ENCODE measurements at places on chromosomes 12 and 14. TPM values are rescaled to one million over a fixed set of nuclear protein-coding genes. Genes with fewer than 3 reads are reported as not detected.

The MYF5 gene
- not detected for total RNA-seq

The LRTM2 gene
- total RNA-seq = not detected

The KRT6C gene
- not detected for total RNA-seq

The AQP6 gene
- 0.20 TPM for total RNA-seq

The KRT73 gene
- not detected for total RNA-seq

The CLEC1B gene
- total RNA-seq = not detected

- no peak for DNase-seq
These were observed 50.1 kb downstream of the SLC25A21 start for GRCh38 chr14:37122288-37122687.

DNA sequence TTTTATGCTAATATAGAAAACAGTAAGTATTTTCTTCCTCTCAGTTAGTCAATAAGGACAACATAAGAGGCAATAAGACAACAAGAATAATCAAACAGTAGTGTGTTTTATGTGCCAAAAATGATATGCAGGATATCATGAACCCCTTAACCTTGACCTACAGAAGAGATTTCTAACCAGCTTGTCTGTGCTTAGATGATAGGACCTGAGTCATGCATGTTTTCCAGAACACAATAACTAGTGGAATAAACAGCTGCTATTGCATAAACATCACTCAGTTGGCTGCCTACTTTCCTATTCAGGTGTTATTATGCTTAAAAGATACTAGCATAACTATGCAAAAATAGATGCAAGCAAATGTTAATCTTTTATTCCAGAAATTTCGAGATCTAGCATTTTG, 282.5 kb downstream of the PRKD1 start:
- DNase-seq = no peak

DNA sequence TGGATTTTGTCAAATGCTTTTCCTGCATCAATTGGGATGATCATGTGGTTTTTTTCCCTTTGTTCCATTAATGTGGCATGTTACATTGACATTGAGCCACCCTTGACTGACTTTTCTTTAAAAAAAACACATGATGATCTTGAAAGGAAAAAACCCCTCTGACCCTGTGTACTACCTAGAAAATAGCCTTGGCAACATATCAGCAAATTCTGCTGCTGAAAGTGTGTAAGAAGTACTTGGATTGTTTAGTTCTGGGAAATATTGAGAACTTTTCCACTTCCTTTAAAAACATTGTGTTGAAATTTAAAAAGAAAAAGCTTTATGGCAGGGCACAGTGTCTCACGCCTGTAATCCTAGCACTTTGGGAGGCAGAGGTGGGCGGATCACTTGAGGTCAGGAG, 20.7 kb downstream of the ACACB start:
- no peak for DNase-seq

DNA sequence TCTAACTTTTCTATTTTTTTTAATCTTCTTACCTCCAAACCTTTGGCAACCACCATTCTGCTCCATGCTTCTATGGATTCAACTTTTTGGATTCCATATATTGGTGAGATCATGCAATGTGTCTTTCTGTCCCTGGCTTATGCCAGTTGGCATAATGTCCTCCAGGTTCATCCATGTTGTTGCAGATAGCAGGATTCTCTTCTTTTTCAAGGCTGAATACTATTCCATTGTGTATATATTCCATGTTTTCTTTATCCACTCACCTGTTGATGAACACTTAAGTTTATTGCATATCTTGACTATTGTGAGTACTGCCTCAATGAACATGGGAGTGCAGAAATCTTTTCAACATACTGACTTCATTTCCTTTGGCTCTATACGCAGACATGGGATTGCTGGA, 21.2 kb upstream of the SLC38A4 start:
- no peak for DNase-seq

DNA sequence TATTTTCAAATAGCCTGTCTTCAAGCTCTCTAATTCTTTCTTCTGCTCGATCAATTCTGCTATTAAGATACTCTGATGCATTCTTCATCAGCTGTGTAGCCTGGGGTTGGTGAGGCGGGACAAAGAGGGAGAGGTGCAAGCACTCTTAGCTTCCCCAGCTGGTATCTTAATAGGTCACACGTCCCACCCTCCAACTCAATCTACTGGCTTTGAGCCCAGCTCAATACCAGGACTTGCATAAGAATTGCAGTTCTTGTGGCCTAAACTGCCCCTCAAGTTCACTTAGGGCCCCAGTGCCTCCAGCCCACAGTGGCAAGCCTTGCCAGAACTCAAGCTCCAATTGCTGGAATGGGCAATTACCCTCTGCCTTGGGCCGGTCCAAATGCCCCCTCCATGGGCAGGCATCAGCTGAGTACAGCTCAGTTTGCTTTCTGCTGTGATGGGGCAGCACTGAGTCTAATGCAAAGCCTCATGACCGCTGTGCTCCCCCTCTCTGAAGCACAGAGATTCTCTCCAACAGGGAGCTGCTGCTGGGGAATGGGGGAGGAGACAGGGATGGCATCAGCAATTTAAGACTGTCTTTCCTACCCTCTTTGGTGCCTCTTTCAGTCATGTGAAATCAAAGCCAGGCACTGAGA, 5.6 kb upstream of the SPATA7 start:
- peak; percentile 53 for DNase-seq

GRCh38 chr12:1593174-1594005, 991 bp downstream of the FBXL14 start:
- DNase-seq = peak; percentile 87

DNA sequence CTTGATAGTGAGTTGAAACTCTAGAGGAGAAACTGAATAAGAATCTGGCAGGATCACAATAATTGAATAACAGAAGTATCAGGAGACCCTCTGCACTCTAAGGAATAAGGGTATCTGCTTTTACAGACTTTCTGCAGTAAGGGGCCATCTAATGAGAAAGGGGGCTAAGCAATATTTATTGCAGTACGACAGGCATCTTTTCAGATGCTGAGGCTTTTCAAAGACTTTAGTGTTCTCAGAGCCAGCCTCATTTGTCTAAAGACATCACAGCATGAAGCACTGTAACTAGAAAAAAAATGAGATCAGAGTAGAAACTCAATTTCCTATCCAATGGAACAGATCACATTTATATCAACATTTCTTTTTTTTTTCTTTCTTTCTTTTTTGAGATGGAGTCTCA, 22.2 kb downstream of the PPTC7 start:
- DNase-seq = no peak

DNA sequence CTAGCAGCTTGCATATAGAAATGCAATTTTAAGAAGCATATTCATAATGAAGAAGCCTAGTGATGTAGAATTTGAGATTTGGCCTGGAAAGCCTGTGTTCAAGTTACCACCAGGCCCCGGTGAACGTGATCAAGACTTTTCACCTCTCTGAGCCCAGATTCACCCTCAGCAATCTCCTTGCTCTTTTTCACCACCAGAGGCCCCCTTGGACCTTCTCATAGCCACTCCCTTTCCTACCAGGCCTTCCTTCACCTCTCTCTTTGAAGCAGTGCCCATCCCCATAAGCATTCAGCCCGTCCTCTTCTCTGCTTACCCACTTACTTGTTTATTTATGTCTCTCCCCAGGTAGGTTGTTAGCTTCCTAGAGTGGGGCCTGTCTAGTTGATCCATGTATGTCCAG, 1280.9 kb downstream of the AACS start:
- no peak for DNase-seq

- no peak for DNase-seq
These were observed 1.9 kb downstream of the TTLL5 start for GRCh38 chr14:75662966-75663365.

- peak; percentile 65 for DNase-seq
These were observed 19.0 kb upstream of the TCL1B start for GRCh38 chr14:95667249-95667693.

DNA sequence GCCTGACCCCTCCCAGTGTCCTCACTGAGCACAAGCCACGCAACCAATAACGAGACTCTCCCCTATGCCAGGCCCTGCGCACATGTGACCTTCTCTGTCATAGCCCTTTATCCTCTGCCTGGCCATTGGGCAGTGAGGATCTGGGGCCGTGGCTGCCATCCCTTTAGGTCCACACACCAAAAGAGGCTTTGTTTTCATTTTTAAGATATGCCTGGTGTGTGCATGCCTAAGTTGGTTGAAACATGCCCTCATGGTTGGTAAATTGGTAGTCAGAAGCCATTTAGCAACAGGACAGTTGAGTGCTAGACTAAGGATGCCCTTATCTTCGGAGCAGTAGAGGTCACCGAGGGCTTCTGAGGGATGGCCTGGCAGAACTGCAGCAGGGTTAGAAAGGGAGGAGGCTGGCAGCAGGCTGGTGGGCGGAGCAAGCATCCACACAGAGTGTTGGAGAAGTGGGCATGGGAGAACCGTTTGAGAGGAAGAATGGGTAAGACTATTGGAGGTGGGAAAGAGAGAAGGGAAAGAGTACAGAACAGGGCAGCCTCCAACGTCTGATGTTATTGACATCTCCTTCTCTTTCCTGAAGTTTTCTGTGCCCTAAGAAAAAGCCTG, 75.1 kb downstream of the SLC24A4 start:
- DNase-seq = no peak

DNA sequence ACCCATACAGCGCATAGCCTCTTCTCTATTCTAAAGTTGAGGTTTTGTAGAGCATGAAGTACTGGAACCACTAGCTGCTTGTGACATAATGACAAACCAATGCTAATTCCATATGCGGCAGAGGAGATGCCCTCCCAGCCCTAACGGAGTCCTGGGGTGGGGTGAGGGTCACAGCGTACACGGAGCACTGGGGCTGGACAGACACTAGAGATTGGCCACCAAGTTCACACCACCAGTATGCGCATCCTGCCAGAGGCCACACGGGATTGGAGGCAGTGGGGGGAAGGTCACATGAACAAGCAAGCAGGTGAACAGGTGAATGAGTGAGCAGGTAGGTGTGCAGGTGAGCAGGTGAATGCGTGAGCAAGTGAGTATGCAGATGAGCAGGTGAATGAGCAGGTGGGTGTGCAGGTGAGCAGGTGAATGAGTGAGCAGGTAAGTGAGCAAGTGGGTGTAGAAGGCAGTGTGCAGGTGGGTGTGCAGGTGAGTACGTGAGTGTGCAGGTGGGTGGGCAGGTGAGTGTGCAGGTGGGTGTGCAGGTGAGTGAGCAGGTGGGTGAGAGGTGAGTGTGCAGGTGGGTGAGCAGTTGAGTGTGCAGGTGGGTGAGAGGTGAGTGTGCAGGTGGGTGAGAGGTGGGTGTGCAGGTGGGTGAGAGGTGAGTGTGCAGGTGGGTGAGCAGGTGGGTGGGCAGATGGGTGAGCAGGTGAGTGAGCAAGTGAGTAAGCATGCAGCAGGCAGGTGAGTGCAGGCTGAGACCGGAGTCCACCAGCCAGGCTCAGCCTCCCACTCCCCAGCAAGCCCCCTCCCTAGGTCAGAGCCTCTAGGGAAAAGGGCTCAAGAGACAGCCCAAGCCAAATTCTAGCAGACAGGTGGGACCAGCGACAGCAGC, 52.7 kb downstream of the CCDC85C start:
- no peak for DNase-seq

GRCh38 chr12:94864987-94865386, 138.5 kb downstream of the NDUFA12 start:
- no peak for DNase-seq

DNA sequence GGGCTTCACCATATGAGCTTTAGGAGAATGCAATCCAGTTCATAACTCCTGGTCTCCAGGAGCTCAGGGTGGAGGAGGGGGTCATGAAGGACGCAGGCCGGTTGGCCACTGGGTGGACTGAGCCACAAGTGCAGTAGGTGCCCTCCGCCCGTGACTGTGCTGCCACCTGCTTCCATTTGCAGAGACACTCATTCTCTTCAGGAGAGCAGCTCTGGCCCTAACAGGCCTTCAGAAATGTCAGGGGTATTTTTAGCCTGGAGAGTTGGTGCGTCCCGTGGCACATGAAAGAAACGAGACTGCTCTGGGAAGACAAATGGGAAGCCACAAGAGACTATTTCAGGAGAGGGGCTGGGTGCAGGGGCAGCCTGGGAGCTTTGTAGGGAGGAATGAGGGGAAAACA, 74.6 kb upstream of the MYL2 start:
- no peak for DNase-seq

GRCh38 chr14:99034711-99035171, 237.3 kb downstream of the BCL11B start:
- peak; percentile 73 for DNase-seq

- no peak for DNase-seq
These were observed 40.0 kb downstream of the MYBPC1 start for GRCh38 chr12:101634724-101635123.

GRCh38 chr12:89140141-89140540, 212.2 kb downstream of the DUSP6 start:
- DNase-seq = no peak

GRCh38 chr12:1661553-1662335, 29.1 kb upstream of the ADIPOR2 start:
- peak; percentile 92 for DNase-seq

Measured in endodermal cell (in vitro differentiated cells).